NCI-H460 (cell line): ENCODE measurements at places on chromosomes 1 and 21.
A peak's percentile ranks its signal among the peaks of the same experiment; 100 is the strongest.

DNA sequence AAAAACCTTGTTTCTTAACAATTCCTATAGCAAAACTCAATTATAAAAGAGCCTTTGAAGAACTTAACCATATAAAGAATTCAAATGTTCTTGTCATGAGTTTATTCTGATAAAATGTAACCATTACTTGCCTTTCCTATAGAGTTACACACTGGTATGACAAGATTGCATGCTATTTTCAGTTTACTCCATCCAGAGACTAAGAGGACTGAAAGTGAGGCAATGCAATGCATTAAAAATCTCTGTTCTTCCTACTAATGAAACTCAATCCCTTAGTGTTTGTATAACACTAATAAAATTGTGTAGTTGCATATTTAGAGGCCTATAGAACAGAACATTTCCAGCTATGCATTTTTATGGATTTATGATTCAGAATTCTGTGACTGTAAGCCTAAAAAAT is 88.1 kb downstream of the COP1 start:
- DNase-seq: no peak

- DNase-seq: no peak
These were observed 11.0 kb upstream of the FCGR2A start for GRCh38 chr1:161494091-161494735.

GRCh38 chr21:42975886-42976608 is 1.7 kb downstream of the PKNOX1 start:
- no peak for DNase-seq

- peak; percentile 76 for DNase-seq
These were observed 80.3 kb downstream of the RNF220 start for GRCh38 chr1:44485229-44485933.

- DNase-seq: no peak
These were observed 9.1 kb downstream of the RHOC start for GRCh38 chr1:112697781-112698201.

GRCh38 chr1:236099355-236099974 is 34.6 kb upstream of the NID1 start:
- DNase-seq: no peak

GRCh38 chr1:209633335-209633997 is 18.8 kb downstream of the LAMB3 start:
- DNase-seq: no peak

DNA sequence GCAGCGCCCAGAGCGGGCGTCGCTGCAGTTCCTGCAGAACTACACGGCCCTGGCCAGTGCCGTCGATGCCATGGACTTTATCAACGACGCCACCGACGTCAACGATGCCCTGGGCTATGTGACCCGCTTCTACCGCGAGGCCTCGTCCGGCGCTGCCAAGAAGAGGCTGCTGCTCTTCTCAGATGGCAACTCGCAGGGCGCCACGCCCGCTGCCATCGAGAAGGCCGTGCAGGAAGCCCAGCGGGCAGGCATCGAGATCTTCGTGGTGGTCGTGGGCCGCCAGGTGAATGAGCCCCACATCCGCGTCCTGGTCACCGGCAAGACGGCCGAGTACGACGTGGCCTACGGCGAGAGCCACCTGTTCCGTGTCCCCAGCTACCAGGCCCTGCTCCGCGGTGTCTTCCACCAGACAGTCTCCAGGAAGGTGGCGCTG is 22.0 kb downstream of the COL6A1 start:
- DNase-seq: no peak

GRCh38 chr1:207669528-207670009 is 24.6 kb downstream of the CR1L start:
- DNase-seq: no peak

DNA sequence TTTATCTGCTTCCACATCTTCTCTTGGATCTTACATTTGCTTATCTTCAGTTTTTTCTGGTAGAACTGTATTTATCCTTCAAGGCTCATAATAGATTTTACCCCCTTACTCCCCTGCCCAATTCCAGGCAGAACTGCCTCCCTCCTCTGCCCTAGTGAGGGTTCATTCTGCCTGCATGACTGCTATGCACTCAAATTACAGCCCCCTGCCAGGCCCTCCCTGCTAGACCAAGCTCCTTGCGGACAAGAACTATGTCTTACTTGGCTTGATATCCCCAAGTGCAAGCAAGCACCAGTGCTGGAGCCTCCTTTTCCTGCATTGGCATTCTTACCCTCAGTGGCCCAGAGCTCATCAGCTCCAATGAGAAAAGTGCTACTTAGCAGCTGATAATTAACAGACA is 18.1 kb downstream of the MAPKAPK2 start:
- no peak for DNase-seq

GRCh38 chr1:180173952-180174351 is 19.3 kb downstream of the QSOX1 start:
- DNase-seq: no peak

DNA sequence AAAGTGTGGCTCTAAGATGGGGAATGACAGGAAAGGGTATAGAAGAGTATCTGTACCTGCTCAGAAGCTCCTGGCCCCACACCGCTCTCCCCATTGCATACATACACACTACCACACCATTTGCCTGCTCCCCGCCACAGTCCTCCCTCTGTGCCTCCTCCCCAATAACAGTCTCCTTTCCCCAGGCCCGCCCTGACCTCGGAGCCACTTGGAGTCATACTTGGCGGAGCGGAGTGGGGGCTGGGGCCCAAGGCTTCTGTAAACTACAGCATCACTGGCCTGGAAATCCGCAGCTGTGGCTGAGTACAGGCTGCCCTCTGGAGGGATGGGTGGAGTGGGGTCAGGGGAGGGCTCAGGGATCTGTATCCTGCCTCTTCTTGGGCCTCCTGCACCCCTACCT is 8.6 kb downstream of the SEMA6C start:
- DNase-seq: no peak

GRCh38 chr1:182410620-182411273 is 10.3 kb upstream of the TEDDM1 start:
- no peak for DNase-seq

DNA sequence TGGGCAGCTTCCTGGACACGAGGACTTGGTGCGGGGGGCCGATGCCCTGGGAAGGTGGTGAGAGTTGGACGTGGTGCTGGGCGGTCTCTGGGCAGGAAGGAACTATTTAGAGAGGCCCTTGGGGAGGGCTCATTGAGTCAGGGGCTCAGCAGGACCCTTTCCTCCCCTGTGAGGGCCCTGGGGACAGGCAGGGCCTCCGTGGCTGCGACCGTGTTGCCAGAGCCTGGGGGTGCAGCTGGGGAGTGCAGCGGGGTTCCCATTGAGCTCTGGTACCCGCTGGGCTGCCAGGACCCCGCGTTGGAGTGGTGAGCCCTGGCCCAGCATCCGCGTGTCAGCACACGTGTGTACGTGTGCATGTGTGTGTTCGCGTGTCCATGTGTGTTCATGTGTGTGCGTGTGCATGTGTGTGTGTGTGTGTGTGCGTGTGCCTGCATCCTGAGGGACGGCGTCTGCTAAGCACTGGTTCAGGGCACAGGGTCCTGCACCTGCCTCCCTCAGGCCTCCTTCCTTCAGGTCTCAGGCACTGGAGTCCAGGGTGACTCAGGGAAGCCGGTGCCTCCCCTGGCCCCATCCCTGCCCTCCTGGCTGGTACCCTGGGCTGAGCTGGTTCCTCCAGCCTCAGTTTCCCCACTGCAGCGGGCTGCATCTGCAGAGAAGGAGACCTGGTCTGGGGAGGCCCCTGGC is 10.7 kb downstream of the RNF223 start:
- no peak for DNase-seq

- DNase-seq: no peak
These were observed 47.6 kb downstream of the PKN2 start for GRCh38 chr1:88731475-88732269.

GRCh38 chr1:67662884-67663283 is 22.1 kb upstream of the GADD45A start:
- no peak for DNase-seq

DNA sequence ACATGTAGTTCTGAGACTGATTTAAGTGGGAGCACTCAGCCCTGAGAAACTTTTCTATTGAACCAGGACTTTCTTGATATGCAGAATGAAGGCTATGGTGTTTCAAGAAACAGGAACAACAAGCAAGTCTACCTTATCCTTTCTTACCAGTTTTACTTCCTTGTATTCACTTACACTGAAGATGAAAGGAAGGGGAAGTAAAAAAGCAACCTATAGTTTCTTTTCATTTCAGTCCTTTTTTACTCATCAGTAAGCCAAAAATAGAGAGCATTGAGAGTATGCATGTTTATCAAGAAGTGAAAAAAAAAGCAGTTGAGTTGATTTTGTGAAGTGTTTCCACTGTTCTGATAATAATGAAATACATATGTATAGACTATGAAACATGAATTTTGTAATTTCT is 1010.3 kb downstream of the AMY1C start:
- DNase-seq: no peak

GRCh38 chr1:47853059-47853458 is 144.1 kb downstream of the TRABD2B start:
- DNase-seq: no peak

DNA sequence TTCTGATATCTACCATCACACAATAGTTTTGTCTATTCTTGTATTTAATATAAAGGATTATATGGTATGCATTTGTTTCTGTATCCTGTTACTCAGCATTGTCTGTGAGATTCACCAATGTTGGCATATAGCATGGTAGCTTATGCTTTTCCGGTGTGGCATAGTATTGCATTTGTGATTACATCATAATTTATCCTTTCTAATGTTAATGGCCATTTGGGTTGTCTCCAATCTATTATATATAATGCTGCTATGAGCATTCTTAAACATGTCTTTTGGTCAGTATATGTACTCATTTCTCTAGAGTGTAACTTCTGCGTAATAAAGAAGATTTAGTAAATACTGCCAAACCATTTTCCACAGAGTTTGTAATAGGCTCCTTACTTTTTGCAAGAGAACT is 40.9 kb upstream of the GFI1 start:
- no peak for DNase-seq

DNA sequence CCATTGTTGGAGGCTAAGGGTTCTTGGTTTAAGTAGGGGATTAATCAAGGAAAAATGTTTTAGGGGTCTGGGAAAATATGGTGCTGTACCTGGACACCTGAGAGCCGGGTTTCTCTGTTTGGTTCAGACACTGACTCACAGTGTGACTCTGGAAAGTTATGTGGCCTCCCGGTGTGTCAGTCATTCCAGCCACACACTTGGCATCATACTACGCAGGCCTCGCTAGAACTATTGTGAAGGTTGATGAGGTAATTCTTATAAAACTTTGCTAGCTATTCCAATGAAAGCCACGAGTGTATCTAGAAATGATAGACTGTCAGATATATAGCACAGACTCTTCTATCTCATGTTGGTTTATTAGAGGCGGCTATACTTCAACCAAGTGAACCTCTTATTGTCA is 4.8 kb upstream of the CAMSAP2 start:
- no peak for DNase-seq

- peak; percentile 61 for DNase-seq
These were observed at the start of gene PLEKHO1 for GRCh38 chr1:150149271-150150132. Gene PLEKHO1 (plus strand): TSS chr1:150149916. CDS start chr1:150150258, 342 bp downstream.

- DNase-seq: peak; percentile 27
These were observed 57.7 kb upstream of the F3 start for GRCh38 chr1:94599095-94599813.

GRCh38 chr1:43799656-43800635 is 92.6 kb downstream of the ST3GAL3 start:
- no peak for DNase-seq

GRCh38 chr1:118337346-118337745 is 152.3 kb upstream of the SPAG17 start:
- no peak for DNase-seq

DNA sequence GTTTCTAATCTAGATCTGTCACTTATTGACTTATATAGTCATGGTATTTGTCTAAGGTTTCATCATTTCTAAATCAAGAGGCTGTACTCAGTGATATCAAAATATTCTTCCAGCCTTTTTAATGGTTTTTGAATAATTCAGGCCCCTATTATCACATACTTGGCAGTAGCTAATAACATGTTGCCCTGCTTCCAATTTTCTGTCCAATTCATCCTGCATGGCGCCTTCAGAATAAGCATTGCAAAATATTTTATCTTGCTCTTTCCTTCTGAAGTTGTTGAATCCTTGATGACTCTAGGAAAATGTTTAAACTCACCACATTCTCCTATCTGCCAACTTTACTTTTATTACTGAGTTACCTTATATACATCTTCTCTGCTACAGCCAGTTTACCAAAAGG is 517.2 kb upstream of the B3GALT2 start:
- DNase-seq: no peak

GRCh38 chr1:117416546-117417125 is 49.4 kb downstream of the MAN1A2 start:
- no peak for DNase-seq

DNA sequence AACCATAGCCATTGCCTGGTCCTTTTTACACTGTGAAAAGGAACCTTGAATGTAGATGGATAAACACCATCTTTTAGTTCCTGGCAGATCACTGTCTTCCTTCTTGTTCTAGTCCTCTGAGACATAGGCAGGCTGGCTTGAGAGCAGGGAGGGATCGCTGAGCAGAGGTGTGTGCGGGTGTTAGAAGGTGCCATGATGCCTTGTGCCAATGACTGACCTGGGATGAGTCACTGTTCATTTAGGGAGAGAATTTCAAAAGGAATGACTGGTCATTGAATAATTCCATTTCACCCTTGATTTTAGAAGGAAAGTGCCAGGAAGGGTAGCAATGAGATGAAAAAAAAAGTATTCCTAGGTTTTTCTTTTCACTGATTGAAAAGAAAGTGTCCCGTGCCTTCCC is 383.9 kb downstream of the KIF26B start:
- DNase-seq: no peak

- DNase-seq: no peak
These were observed 103.2 kb upstream of the CAMK1G start for GRCh38 chr1:209480345-209480744.

DNA sequence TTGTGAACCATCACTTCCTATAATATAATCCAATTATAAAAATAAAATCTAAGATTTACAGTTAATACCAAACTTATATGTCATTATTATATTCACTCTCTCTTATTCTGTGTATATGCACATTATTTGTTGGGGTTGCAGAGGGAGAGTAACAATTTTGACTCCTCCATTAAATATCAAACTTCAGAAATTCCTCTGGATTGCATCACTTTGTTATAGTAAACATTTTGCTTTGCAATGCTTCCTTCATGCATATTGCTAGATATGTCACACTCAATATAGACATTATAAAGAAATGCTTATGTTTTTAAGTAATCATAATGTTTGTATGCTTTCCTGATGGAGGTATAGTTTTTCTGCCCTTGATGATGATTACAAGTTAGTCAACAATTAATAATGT is 999.0 kb upstream of the ADGRL2 start:
- DNase-seq: no peak

- no peak for DNase-seq
These were observed 30.5 kb downstream of the DEGS1 start for GRCh38 chr1:224213438-224214119.

- DNase-seq: no peak
These were observed 3.1 kb upstream of the EVA1B start for GRCh38 chr1:36326499-36326898.

GRCh38 chr21:32772281-32773047 is 909 bp upstream of the PAXBP1 start:
- DNase-seq: no peak

DNA sequence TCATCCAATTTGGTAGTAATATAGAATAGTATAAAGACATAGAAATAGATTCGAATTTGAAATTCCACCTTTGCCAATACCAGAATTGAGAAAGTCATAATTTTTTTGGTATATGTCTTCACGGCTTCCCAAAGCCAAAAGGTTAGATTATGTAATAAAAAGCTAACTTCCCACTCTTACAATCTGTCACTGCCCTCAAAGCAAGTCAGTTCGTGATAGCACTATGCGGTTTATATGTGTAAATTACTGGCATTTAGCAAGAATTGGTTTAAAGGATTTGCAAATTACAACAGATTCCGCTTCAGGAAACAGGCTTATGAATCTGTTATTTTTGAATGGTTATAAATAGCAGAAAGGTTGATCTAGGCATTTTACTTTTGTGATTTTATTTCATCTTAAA is 679.4 kb upstream of the ADGRL2 start:
- no peak for DNase-seq
